Astrocyte of the spinal cord (primary cell): ENCODE measurements at places on chromosomes 2 and 18.
A peak's percentile ranks its signal among the peaks of the same experiment; 100 is the strongest.

- no peak for DNase-seq
Observed at GRCh38 chr18:5979176-5979888, 84.0 kb upstream of the TMEM200C start.

GRCh38 chr2:182852801-182853200 is 13.6 kb downstream of the FRZB start:
- DNase-seq: no peak

DNA sequence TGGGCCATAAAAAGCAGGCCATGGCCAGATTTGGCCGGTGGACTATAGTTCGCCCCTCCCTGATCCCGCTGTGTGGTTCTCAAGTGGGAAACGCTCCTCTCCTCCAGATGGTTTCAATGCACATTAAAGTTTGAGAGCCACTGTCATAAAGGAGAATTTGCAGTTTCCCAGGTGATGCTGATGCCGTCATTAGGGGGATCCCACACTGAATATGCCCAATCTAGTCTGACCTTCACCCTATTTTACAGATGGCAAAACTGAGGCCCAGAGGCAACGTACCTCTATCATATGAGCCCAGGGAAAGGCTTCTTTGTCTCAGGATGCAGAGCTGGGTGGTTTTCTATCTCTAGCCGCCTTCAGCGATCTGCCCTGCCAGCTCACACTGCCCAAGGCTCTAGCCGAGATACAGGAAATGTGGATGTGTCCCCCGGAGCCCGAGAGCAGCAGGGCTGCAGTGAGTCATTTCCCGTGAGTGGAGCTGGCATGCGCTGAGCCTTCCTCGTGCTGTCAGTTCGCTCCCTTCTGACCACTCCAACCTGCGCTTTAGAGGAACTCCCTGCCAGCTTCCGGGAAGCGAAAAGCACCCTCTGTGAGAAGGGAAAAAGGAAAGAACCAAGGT is 116.2 kb downstream of the SMAD7 start:
- peak; percentile 93 for DNase-seq

- no peak for DNase-seq
Observed at GRCh38 chr2:36770542-36771287, 74.2 kb downstream of the VIT start.

- DNase-seq: no peak
Observed at GRCh38 chr18:35071819-35072247, 30.6 kb downstream of the MAPRE2 start.

DNA sequence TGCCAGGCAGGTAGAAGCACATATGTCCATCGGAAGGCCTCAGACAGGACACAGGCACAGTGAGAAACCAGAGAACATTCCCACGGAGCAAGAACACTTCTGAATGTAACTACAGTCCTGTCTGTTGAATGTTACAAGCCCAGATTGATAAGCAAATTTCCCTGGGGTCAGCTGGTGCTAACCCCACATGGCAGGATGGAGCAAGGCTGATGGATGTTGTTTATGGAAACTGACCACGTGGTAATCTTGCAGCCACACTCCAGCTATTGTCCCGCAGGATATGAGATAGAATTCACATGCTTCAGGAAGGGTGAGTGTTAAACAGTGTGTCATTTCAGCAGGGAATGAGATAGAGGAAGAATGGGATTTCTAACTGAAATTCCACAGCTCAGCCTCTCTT is 138.8 kb upstream of the COPS8 start:
- no peak for DNase-seq
